ENCODE measurements at places on chromosomes 4 and X.

DNA sequence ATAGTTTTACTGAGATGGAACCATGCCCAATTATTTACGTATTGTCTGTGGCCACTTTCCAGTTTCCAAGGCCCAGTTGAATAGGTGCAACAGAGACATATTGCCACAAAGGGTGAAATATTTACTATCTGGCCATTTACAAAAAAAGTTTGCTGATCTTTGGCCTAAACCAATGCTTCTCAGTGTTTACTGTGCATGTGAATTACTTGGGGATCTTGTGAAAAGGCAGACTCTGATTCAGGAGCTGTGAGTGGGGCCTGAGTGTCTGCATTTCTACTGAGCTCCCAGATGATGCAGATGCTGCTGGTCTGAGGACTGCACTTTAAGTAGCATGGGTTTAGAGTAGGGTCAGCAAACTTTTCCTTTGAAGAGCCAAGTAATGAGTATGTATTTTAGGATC is 94.1 kb upstream of the PDE5A start:
- no peak for DNase-seq

DNA sequence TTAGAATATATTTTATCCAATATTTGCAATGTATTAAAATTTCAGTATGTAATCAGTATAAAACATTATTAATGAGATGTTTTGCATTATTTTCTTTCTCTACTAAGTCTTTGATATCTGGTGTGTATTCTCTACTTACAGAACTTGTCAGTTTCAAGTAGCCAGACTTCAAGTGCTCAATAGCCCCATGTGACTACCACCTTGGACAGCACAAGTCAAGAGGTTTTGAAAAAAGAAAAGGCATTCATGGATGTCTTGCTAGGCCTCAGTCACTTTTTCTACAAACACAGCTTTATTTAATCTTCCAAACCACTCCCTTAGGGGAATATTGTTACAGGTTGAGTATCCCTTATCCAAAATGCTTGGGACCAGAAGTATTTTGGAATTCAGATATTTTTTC is 189.4 kb downstream of the QDPR start:
- DNase-seq = no peak

DNA sequence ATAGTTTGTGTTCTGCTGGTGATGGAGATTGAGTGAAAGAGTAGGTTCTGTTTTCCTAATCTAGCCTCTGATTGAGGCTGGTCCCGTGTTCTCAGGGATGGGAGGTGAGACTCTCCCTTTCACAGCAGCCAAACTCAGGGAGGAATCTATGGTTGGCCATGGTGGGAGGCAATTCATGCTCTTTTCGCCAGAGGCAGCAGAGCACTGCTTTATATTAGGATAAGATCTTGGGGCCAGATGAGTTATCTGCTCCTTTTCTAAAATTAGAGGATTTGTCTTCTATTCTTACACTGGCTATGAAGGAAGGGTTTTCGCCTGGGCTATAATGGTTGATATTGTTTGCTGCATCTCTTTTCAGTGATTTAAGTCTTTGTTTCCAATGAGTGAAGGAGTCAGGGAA is 63.9 kb upstream of the NLGN4X start:
- DNase-seq = no peak

GRCh38 chrX:9866633-9867032 is 80.4 kb downstream of the SHROOM2 start:
- DNase-seq = no peak

DNA sequence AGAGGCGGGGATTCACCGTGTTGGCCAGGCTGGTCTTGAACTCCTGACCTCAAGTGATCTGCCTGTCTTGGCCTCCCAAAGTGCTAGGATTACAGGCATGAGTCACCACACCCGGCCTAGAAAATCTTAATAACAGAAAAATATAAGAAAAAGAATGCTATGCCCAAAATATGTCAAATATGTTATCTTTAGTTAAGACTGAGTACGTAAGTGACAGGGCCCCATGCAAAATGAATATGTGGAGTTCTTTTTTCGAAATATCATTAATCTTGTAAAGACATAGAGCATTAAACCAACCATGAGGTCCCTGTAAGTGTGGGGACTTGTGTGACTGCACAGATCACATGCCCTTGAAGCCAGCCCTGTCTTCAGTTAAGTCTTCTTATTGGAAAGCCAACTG is 8.9 kb upstream of the ZNF518B start:
- no peak for DNase-seq

DNA sequence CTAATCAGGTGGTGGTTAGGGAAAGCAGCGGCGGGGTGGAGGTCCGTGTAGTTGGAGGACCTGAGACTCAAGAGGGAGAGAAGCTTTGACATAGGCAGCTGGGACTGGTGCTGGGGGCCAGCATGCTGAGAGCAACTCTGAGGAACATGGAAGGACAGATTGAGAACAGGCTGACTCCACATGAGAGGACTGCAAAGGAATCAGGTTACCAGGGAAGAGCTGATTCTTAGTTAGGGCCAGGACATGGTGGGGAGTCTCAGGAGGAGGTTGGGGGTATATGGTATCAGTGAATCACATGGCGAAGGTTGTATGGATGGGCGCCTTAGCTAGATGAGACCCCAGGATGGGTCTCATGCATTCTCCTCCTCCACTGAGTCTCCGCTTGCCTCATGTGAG is 264.0 kb upstream of the BOD1L1 start:
- no peak for DNase-seq

GRCh38 chr4:70721747-70722146 is at the start of gene RUFY3:
Gene RUFY3, plus strand, starts transcription at chr4:70721964. Its CDS starts 610 bp downstream, at chr4:70722574.
- no peak for DNase-seq

DNA sequence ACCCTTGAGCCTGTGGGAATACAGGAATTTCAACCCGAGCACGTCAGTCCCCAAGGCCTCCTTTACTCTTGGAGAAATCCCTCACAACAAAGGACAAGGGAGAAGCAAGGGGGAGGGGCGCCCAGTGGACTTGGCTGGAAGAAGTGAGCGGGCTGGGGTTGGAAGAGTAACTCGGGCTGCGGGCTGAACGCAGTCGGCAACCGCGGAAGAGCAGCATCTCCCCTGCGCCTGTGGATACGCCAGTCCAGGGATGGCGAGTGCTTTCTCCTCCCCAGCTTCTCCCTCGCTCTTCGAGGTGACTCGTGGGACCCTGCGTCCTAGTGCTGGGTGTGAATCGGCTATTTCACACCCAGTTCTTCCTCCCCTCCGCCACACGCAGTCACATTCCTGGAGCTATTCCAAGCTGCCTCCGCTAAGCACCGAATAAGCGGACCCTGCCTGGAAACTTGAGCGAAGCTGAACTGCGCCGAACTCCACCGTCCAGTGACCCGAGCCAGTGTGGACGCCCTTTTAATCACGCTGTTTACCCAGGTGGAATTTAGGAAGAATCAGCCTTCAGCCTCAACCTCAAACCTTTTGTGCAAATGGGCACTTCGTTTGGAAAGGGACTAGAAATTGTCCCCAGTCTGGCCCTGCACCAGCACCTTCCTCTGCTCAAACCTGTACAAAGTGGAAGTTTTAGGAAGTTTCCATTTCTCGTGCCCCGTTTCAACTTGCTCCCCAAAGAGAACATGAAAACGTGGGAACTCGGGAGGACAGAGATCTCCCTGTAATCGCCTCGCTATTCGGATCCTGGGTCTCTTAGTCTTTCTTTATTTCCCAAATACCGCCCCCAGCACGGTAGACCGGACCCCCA is 64.3 kb upstream of the WDR17 start:
- DNase-seq = no peak

DNA sequence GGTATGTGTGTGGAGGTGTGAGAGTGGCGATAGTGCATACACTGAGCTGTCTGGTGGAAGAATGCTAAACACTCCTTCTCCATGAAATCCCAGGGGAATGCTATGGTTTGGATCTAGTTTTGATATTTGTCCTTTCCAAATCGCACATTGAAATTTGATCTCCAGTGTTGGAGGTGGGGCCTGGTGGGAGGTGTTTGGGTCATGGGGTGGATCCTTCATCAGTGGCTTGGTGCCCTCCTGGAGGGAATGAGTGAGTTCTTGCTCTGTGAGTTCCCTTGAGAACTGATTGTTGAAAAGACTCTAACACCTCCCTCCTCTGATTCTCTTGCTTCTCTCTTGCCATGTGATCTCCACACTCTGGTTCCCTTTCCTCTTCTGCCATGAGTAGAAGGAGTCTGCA is 114.1 kb upstream of the HHIP start:
- DNase-seq = no peak

GRCh38 chr4:181659202-181659601 is 584.0 kb upstream of the TENM3 start:
- no peak for DNase-seq
